ENCODE measurements at places on chromosomes 7 and 10.

DNA sequence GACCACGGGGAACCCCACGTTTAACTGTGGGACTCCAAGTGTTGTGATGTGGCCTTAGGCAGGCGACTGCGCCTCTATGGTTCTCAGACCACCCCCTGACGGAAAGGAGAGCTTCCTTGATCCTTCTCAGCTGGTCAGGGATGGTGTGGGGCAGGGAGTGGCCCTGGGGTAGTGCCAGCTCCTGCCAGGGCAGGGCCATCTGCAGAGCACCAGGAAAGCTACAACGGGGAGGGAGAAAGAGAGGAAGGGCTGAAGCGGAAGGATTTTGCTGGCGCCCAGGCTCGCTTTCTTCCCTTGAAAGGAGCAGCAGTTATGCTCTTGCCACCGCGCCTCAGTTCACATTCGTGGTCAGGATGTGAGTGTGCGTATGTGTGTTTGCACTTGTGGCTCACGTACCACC, 74.9 kb upstream of the PCBD1 start:
- DNase-seq = no peak

GRCh38 chr7:72028267-72028666, 383.9 kb downstream of the CALN1 start:
- no peak for DNase-seq

- DNase-seq = no peak
Measured at GRCh38 chr7:75813084-75813483, 522 bp downstream of the CCL24 start.

DNA sequence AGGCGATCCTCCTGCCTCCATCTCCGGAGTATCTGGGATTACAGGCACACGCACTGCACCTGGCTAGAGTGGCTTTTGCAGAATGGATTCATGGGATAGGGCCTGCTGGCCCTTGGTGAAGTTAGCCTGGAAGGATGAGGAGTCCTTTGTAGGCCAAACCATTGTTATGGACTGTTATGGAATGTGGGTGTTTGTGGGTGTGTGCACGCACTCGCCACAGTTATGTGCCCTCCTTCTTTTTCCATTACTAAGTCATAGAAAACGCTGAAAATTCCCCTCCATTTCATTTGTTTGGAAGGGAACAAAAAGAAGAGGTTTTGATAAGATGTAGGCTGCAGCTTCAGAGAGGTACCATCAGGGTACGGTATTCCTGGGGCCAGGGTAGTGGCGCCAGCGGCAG, 15.0 kb downstream of the ZNF862 start:
- no peak for DNase-seq

DNA sequence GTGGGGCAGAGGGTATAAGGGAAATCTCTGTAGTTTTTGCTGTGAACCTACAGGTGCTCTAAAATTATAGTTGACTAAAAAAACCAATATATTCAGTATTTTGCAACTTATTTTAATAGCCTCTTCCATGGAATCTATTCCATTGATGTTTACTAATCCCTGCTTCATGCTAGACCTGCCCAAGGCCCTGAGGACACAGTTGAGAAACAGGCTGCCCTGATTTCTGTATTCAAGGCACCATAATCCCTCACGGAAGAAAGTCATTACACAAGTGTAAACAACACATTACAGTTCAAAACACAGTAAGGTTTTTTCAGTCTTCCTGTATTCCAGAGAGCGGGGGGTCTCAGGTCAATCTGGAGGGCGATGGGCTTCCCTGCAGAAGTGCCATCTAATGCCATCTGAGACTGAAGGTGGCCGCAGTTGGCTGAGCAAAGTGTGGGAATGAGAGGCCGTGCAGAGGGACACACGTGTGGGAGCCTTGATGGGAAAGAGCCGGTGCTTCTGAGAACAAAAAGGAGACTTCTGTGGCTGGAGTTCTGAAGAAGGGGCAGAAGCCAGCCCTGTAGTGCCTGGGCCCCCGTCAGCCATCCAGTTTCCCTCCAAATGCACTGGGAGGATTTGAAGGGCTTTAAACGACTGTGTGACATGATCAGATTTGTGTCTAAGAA, 146.9 kb downstream of the PTPN20 start:
- DNase-seq = no peak

- DNase-seq = no peak
Measured at GRCh38 chr10:49058463-49059255, 56.7 kb downstream of the VSTM4 start.

DNA sequence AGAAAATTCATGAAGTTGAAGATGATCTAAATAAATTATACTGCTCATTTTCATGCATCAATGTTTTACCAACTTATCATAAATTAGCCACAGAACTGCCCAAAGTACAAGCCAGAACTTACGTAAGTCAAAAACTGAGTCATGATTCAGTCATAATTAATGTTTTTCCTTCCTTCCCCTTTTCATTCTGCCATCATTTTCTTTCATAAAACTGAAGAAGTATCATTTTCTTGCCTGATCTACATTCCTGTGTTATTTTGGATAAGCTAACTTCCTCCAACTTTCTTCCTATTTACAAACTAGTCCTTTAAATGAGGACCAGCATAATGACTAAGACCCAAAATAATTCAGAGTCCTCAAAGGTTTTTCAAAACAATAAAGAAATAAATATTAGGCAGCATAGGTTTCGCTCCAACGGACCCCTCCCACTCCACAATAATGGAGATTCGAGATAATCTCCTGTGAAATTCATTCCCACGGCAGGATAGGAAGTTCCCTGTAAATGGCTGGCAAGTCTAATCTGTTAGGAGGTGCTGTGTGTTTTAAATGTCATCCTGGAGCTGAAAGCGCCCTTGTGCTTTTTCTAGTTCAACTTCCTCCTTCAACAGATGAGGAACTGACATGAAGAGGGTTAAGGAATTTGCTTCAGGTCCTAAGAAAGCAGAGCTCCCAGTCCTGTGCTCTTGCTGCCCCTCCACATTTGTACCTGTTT, 218.9 kb downstream of the DOCK4 start:
- no peak for DNase-seq

- no peak for DNase-seq
Measured at GRCh38 chr7:103551016-103551415, 105.0 kb upstream of the SLC26A5 start.

DNA sequence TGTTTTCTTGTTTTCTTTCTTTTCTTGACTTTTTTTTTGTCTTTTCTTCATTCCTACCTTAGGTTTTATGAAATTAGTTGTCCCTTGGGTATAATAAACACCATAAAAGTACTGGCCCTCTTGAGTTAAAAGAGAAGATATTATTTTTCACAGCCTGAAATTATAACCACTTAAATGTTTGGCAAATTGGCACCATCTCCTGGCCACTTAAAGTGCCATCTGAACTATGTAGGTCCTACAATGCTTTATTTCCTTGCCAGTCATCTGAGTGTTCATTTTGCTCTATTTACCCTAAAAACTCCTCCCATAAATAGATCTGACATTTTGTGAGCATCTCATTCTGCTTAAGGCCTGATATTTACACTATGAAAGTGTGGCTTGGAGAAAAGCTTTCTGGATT, 98.9 kb upstream of the PRKCQ start:
- DNase-seq = no peak

DNA sequence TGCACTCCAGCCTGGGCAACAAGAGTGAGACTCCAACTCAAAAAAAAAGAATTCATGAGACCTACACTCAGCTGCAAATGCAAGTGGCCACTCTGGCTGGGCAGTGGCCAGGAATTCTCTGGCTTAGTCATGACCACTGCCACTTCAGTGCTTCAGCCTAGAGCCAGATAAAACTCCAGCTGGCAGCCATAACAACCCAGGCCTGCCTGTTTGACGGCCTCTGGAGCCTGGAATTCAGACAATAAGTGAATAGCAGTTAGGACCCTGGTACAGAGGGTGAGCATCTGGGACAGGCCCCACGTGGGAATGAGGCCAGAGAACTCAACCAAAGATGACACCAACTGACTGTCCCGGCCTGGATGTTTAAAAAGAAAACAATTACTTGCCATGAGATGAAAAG, 18.9 kb downstream of the RCC1L start:
- no peak for DNase-seq

DNA sequence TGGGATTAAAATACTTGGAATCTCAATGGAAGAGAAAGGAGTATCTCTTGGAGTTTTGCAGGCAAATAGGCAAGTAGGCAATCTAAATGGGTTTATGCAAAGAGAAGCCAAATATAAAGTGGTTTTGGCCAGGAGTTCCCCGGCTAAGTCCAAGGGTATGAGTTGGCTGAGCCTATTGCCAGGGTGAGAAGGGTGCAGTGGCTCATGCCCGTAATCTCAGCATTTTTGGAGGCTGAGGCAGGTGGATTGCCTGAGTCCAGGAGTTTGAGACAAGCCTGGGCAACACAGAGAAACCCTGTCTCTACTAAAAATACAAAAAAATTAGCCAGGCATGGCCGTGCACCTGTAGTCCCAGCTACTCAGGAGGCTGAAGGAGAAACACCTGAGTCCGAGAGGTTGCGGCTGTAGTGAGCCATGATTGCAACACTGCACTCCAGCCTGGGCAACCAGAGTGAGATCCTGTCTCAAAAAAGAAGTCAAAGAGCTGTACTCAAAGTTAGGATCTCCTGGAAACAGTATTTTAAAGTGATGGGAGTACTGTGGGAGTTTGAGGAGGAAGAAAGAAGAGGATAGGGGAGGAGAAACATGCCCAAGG, 130.4 kb upstream of the RAB18 start:
- no peak for DNase-seq

DNA sequence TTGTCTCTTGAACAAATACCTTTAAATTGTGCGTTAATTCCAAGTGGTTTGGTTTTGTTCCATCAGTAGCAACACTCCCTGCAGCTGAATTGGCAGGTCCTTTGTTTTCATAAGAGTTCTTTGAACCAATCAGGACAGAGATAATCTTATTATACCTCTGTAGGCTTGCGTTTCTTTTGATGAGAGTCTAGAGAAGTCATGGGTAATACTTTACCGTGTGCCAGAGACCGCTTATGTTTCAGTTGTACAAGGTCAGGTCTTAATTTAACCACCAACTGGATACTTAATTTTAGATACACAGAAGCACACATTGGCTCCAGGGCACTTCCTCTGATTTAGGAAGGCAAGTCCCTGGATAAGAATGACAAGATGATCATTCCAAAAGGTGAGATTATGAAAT, at the start of gene ASB15:
Gene ASB15 (plus strand): TSS at position 292 of the 400 bp plus-strand sequence. CDS start 12,682 bp downstream, outside the sequence.
- no peak for DNase-seq

GRCh38 chr10:16521311-16522016, at the start of gene C1QL3:
Gene C1QL3 (minus strand): TSS chr10:16521879. CDS start chr10:16521065, 814 bp downstream.
- DNase-seq = no peak

- no peak for DNase-seq
Measured at GRCh38 chr7:107441581-107442422, 28.1 kb upstream of the GPR22 start.

- no peak for DNase-seq
Measured at GRCh38 chr10:7042000-7042399, 368.8 kb downstream of the SFMBT2 start.

DNA sequence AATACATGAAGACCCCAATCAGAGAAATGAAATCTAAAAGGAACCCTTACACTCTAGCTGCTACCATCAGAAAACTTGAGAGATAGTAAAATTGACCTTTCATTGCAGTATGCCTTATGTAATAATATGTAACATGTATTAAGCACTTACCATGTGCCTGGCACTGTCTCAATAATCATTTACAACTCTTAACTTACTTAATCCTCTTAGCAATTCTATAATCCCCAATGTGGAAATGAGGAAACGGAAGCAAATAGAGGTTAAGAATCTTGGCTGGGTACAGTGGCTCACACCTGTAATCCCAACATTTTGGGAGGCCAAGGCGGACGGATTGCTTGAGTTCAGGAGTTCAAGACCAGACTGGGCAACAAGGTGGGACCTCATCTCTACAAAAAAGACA, 29.8 kb upstream of the FHIP2A start:
- DNase-seq = no peak

DNA sequence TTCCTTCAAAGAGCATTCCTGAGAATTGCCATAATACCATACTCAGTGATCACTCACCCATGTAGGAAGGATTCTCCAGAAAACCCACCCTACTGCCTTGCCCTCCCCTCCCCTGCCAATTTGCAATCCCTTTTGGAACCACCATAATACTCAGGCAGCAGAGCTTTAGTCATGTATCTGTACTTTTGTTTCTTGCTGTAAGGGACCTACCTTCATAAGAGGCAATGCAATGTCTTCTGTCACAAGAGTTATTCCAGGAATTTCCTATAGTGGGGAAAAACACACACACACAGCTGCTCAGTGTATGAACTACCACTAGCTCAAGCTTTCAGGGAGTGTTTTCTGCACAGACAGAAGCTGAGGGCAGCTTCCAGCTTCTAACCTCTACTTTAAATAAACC, 67.0 kb downstream of the GSAP start:
- DNase-seq = no peak

All from NCI-H1694 (cell line).